MM.1S (cell line): ENCODE measurements at places on chromosomes 1 and 21.

GRCh38 chr1:26164036-26164860 is 4.5 kb downstream of the C1orf232 start:
- peak; percentile 48 for DNase-seq

- no peak for DNase-seq
Observed at GRCh38 chr1:243968413-243968812, 82.7 kb upstream of the ZBTB18 start.

- DNase-seq, result no peak
Observed at GRCh38 chr1:78715181-78715661, 65.6 kb downstream of the IFI44 start.

- DNase-seq, result no peak
Observed at GRCh38 chr1:165495858-165496205, 48.0 kb upstream of the LRRC52 start.

- no peak for DNase-seq
Observed at GRCh38 chr21:35280231-35280630, 231.1 kb upstream of the RUNX1 start.

DNA sequence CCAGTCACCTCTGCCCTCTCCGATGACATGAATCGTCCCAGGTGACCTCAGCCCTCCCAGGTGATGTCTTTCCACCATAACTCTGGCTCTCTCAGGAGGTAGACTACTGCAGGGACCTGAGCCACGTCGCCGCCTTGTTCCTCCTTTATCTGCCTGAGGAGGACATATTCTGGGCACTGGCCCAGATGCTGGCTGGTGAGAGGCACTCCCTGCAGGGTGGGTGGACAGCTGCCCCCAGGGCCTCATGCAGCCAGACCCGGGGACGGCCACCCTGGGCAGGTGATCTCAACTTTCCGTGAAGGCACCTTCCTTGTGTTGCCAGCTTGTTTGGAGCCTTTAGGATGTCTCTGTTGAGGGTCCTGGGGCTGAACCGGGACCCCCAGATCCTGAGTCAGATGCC is 13.9 kb upstream of the ZBTB17 start:
- DNase-seq, result no peak

DNA sequence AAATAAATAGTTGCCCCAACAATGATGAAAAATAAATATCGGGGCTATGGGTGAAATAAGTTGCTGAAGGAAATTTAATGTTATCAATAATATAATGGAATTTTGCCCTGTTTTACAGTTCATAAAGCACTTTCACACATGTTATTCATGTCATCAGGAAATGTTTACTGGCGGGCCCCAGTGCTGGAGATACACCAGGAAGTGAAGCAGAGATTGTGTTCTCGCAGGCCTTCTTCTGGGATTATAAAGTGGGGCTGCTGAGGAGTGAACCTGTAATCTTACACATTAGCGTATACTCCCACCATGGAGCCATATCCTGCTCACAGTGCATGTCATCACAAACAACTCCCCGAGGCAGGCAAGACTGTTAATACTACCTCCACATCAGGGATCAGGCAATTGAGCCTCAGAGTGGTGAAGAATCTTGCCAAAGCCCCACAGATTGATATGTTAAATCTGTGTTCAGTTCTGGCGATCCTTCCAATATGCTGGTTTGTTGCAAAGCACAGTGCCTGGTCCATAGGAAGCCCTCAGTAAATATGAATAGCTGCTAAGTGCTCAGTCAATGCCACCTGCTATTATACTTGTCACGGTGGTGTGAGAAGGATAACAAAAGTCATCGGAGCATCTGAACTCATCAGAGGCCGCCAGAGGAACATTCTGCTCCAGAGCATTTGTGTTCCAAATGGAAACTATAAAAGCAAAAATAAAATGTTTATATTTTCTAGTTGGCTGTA is 104.4 kb upstream of the UBE2U start:
- no peak for DNase-seq

- no peak for DNase-seq
Observed at GRCh38 chr21:42513985-42514882, 582 bp downstream of the SLC37A1 start.

GRCh38 chr1:211236633-211237320 is 22.4 kb upstream of the RCOR3 start:
- DNase-seq, result no peak

DNA sequence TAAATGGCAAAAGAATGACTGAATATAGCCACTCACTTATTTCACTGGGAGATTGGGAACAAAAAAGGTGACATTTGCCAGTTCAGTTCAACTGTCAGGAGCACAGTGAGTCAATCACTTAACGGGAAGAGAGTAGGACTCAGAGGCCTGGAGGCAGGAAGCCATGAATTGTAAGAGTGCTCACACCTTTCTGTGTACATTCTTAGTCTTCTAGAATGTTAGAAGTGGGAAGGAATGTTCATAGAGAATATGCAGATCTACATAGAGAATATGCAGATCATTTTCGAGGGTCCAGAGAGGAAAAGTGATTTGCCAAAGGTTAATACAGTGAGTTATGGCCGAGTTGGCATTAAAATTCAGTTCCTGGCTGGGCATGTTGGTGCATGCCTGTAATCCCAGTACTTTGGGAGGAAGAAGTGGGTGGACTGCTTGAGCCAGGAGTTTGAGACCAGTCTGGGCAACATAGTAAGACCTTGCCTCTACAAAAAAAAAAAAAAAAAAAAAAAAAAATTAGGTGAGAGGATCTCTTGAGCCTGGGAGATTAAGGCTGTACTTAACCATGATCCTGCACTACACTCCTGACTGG is 8.3 kb downstream of the IL20 start:
- DNase-seq, result no peak

- no peak for DNase-seq
Observed at GRCh38 chr1:30376054-30376697, 347.2 kb downstream of the MATN1 start.

GRCh38 chr1:198903621-198904020 is 264.8 kb downstream of the PTPRC start:
- no peak for DNase-seq

DNA sequence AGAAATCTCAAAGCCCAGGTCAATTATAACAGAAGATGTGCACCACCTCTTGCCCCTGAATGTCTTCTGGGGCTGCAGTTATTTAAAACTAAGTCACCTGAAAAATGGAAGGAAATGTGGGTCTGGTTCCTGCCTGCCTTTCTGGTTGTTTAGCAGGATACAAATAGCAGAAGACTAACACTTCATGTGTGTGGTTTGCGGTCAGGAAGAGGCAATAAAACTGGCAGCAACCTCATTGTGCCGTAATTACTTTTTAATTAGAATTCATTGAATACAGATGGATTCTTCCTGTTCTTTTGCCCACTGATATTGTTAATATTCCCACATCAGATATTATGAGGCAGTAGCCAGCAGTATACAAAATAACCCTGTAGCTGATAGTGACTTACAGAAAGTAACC is 345.7 kb downstream of the ZNF326 start:
- DNase-seq, result no peak

DNA sequence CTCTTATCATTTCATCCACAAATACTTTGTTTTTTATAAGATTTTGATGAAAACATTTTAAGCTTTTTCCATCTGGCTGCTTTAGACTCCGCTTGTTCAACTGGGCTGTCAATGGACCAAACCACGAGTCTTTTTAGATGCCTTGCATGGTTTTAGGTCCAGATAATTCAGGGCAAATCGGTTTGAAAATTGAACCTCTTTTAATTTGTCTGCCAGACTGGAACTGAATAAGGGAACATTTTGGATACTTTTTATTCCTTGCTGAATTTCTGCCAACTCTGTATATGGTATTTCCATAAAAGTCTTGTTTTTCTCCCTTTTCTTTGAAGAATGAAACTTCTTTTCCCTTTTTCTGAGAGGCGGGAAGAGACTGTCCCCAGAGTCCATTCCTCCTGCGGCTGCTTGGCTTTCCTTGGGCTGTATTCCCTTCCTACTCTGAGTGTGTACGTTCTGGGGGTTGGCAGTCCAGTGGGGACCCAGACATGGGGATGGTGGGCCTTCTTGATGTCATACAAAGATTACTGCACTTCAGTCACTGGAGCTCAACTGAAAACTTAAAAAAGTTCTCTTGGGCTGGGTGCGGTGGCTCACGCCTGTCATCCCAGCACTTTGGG is 46.5 kb upstream of the CNN3 start:
- no peak for DNase-seq

DNA sequence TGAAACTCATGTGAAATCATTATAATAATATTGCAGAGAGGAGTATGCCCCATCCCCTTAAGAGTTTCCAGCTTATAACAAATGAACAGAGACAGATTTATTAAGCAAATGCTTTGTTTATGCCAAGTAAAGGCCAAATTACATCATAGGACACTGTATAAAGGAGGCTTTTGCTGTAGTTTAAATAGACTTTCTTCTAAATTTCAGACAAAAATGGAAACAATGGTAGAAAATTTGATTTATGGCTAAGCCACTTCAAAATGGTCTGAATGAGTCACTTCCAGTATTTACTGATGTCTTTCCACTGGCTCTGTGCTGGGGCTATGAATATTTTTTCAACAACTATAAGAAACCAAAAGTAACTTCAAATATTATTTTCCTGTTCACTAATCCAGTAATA is 81.1 kb upstream of the ST6GALNAC5 start:
- DNase-seq, result no peak

- no peak for DNase-seq
Observed at GRCh38 chr1:216325946-216326345, 97.3 kb downstream of the USH2A start.

DNA sequence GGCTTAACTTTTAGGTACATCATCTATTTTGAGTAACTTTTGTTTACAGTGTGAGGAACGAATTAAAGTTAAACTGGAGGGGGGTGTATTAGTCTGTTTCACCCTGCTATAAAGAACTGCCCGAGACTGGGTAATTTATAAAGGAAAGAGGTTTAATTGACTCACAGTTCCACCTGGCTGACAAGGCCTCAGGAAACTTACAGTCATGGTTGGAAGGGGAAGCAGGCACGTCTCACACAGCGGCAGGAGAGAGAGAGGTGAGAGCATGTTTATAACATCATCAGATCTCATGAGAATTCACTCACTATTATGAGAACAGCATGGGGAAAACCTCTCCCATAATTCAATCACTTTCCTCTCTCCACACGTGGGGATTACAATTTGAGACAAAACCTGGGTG is 31.9 kb upstream of the TMEM52 start:
- no peak for DNase-seq

DNA sequence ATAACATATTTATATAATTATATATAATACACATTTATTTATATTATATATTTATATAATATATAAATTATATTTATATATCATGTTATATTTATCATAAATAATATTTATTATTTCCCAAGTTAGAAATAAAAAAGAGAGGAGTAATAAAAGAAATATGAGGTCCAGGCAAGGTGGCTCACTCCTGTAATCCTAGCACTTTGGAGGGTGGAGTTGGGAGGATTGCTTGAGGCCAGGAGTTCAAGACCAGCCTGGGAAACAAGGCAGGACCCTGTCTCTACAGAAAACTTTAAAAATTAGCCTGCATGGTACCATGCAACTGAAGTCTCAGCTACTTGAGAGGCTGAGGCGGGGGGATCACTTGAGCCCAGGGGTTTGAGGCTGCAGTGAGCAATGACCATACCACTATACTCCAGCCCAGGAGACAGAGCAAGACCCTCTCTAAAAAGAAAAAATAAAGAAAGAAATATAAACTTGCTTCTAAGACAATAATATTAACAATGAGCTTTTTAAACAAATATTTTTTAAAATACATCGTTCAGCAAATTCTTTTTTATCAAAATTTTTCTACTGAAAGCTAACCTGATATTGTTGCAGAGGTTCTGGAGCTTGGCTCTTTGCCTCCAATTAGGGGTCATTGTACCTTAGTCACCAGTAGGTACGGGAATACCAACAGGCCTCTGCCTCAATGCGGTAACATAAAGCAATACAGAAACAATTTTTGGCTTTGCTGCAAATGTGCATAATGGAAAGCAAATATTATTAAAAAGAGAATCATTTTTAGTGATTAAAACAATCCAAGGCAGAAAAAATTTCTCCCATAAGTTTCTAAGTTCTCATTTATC is 290.0 kb downstream of the SETD4 start:
- no peak for DNase-seq

- DNase-seq, result no peak
Observed at GRCh38 chr1:56473582-56474270, 105.6 kb downstream of the PLPP3 start.

- DNase-seq, result no peak
Observed at GRCh38 chr1:12245116-12245515, 15.3 kb downstream of the VPS13D start.

GRCh38 chr21:26637201-26637745 is 64.2 kb upstream of the CYYR1 start:
- DNase-seq, result no peak

- DNase-seq, result no peak
Observed at GRCh38 chr1:66271904-66272254, 262.1 kb upstream of the SGIP1 start.

DNA sequence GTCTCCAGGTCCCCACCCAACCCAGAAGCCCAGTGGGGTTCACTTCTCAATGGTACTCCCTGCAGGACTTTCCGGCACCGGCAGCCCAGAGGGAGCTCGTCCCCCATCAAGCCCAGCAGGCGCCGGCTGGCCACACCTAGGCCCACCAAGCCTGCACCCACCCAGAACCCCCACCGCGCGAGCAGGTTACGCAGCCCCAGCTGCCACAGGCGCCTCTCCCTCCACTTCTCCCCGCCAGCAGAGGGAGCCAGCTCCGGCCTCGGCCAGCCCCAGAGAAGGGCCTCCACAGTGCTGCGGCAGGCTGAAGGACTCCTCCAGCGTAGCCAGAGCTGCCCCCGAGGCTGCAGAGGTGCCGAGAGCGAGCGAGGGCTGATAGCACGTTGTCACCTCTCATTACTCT is 722.3 kb downstream of the PLA2G4A start:
- no peak for DNase-seq

DNA sequence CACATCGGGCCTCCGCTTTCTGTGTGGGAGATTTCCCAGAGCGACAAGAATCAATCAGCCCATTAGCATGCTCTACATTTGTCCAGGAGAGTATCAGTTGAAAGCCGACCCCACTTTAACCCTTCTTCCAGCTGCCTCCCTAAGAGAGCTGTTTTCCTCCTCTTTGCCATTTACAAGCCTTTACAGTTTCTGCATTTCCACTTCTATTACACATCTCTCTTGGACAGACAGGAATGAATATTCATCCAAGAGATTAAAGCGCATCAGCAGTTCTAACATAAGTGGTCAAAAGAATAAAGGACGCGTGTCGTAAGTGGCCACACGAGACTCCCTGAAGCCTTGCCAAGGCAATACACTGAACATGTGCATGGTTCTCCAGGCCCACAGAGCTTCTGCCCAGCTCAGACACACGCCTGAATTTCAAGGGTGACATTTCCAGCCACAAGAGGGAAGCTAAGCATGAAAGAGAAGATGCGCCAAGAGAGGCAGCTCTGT is 47.3 kb downstream of the FAM78B start:
- DNase-seq, result no peak

- no peak for DNase-seq
Observed at GRCh38 chr1:59377350-59377904, 80.5 kb downstream of the FGGY start.

GRCh38 chr1:48792961-48793360 is 16.3 kb upstream of the BEND5 start:
- no peak for DNase-seq

GRCh38 chr1:228875741-228876140 is 140.5 kb downstream of the RHOU start:
- no peak for DNase-seq

GRCh38 chr1:156193208-156193487 is 756 bp upstream of the SLC25A44 start:
- no peak for DNase-seq

- no peak for DNase-seq
Observed at GRCh38 chr21:44872323-44872648, 1.2 kb downstream of the PTTG1IP start.

- no peak for DNase-seq
Observed at GRCh38 chr1:97660431-97661105, 260.3 kb downstream of the DPYD start.

- no peak for DNase-seq
Observed at GRCh38 chr21:45366931-45367401, 38.0 kb upstream of the COL18A1 start.
